Stimulated activated CD8-positive, alpha-beta memory T cell treated with anti-CD3 and anti-CD28 coated beads, Interleukin-4, amount 100 ng/mL, for 1 hour (primary cell): ENCODE measurements at places on chromosomes 2 and 18.

GRCh38 chr2:96431319-96431718 lies 73.8 kb downstream of the NEURL3 start:
- DNase-seq: no peak

DNA sequence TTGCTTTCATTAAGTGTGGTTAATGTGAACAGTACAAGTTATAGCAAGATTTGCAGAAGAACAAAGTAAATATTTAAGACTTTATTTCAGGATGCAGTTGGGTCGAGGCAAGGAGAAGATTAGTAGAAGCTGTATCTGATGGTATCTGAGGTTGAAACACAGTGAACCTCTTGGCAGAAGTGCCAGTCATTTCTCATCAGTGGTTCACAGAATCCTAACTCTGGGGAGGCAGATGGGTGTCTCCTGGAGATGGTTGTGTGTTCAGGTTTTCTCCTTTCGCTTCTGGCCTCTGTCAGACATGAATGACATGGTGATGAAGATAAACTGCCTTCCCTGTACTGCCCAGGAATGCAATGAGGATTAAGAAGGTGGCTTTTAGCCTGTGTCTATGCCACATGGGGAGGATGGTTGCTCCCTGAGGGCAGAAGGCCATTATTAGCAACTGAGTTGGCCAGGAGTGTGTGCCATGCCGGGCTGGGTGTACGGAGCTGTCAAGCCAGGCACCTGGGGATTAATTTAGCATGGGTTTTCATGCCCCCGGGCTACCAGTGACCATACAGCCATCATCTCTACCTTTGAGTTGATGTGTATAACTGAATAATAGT lies 28.0 kb downstream of the MGAT5 start:
- DNase-seq: no peak

- DNase-seq: no peak
These were observed 599.1 kb upstream of the FSHR start for GRCh38 chr2:49753344-49753985.

DNA sequence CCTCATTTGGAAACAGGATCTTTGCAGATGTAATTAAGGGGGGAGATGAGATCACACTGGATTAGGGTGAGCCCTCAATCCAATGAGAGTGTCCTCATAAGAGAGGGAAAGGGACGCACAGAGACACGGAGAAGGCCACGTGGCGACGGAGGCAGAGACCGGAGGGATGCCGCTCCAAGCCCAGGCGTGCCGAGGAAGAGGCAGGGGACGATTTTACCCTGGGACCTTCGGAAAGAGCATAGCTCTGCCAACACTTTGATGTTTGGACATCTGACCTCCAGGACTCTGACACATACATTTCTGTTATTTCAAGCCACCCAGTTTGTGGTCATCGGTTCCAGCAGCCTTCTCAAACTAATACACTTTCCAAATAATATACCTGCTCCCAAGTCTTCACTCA lies 84.4 kb upstream of the ZCCHC2 start:
- no peak for DNase-seq

DNA sequence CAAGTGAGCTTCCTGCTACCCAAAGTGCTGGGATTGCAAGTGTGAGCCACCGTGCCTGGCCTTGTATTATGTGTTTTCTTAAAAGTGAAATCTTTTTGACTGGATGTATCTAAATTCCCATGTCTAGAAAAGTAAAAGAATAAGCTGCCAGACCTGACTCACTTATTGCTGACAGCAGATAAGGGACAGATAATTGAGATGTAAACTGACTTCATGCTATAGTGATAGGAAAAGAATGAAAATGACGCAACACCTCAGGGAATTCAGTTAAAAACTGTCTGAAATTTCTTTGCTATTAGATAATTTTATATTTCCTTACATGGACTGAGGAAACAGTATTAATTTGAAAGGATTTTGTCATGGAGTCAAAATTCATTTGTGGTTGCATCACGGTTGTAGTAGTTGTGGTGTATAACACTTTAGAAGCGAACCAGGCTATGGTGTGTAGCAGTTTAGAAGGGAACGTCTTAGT lies 19.4 kb downstream of the TTC27 start:
- DNase-seq: no peak

DNA sequence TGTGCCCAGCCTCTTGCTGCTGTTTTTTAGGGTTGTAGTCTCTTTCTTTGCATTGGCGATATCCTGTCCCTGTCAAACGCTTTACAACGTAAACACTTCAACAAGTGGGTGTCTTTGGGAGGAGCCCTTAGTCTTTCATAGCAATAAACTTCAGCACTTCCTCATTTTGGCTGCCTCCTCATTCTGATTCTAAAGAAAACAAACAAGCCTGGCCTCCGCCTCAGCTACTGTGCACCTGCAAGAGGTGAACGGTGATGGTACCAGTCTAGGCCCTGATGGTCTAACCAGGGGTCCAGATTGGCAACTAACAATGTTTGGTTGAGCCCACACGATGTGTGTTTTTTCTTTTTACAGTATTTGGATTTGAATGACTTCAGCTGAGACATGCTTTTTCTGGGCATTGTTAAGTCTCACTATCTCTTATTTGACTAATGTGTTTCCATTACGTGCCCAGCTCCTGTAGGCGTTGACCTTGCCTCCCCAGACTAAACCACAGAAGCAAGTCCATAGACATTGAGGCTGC lies 53.2 kb upstream of the CUL3 start:
- DNase-seq: no peak

DNA sequence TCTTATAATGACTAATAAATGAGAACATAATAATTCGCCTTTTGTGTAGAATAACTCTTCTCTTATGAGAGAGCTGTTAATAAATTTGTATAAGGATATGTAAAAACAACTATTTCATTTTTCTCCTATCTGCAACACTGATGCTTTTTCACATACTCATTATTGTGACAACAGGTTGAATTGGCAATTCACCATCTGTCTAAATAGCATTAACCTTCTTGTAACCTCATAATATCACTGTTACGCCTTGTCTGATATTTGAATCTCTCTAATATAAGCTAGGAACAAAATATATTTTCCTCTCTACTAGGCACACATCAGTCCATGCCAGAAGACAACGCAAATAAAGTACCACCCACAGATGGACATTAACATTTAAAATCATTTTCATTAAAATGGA lies 938.9 kb downstream of the CPS1 start:
- no peak for DNase-seq
